NCI-H1105 treated with DMSO at 0.1 percent for 48 hours (cell line): ENCODE measurements at places on chromosomes 13 and 19.

DNA sequence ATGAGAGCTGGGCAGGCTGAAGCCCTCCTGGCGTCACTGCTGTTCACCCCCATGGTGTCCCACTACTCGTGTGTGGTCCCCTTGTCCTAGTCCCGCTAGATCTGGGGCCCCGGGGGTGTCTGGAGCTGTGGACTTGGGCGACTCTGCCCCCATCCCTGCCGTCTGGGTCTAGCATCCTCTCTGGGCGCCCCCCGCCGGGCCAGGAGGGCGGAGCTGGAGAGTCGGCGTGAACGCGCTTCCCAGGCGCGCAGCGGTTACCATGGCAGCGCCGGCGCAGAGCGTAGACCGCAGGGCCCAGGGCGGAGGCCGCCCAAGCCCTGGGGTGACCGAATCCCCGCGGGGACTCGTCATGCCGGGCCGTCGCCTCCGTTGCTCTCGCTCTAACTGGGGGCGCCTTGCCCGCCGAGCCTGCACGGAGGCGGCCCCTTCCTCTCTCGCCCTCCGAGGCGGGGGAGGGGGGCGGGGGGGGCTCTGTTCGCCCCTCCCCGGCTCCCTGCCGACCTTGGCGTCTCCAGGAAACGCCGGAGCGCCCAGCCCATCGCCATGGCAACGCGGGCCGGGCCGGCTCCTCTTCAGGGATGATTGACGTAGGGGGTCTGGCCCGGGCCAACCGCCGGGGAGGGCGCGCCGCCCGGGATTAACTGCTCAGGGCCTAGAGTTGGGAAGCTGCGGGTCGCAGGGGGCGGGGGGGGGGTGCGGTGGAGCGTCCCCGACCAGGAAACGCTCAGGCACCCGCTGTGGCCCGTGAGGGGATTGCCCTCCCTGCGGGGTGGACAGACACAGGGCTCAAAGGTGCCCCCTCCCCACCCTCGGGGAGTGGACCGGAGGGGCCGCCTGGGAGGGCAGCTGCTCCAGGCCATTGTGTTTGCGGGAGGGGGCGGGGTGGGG lies 8.9 kb downstream of the ISYNA1 start:
- DNase-seq: peak; percentile 86

- no peak for DNase-seq
These were observed 44.2 kb downstream of the CEBPG start for GRCh38 chr19:33417751-33418150.

DNA sequence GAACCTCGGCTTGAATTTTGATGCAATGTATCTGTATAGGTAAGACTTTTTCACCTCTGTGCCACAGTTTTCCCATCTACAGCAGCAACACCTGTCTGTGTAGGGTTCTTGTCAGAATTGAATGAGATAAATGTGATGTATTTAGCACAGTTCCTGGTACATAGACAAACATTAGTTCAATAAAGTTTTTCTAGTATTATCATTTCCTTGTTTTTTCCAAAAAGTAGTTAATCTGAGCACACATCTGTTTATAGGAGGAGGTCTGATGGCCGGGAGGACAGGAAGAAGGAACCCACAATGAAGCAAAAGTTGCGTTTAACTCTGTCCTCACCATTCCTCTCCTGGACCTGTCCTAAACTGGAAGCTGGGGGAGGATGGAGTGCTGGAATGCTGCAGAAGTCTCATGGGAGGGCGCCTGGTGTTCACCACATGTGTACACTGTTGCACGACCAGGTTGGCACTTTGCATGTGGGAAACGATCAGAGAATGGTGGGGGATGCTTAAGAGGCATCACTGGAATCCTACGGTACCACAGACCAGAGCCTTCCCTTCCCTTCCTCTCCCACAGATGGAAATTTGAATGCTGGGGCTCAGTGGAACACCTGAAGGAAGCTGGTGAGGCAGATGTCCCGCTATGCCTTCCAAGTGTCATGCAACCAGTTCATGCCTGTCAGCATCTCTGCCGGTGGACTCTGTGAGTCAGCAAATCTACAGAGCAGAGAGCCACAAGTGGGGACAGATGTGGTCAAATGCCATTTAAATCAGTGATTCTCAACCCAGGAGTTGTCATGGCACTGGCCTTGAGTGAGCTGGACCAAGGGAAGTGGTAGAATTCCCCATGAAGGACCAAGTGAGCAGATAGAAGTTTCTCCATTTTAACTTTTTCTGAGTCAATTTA lies 315.6 kb downstream of the DLEU7 start:
- no peak for DNase-seq

DNA sequence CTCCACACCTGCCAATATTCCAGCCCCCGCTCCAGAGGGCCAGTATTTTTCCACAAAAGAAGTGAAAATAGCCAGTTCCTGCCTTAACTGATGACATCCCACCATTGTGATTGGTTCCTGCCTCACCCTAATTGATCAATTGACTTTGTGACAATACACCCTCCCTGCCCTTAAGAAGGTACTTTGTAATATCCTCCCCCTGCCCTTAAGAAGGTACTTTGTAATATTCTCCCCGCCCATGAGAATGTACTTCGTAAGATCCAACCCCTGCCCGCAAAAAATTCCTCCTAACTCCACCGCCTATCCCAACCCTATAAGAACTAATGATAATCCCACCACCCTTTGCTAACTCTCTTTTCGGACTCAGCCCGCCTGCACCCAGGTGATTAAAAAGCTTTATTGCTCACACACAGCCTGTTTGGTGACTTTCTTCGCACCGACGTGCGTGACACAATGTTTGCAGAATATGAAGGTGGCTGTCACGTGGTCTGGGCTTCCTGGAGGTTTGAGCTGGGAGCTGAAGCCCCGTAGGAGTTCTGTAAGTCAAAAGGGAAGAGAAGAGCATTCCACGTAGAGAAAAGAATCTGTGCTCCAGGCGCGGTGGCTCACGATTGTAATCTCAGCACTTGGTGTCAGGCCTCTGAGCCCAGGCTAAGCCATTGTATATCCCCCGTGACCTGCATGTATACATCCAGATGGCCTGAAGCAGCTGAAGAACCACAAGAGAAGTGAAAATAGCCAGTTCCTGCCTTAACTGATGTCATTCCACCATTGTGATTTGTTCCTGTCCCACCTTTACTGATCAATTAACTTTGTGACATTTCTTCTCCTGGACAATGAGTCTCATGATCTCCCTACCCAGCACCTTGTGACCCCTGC lies 6.2 kb upstream of the FUT3 start:
- no peak for DNase-seq

- no peak for DNase-seq
These were observed at the start of gene MAMSTR for GRCh38 chr19:48719263-48720171. Gene MAMSTR, minus strand, starts transcription at chr19:48719725. Its CDS starts 694 bp downstream, at chr19:48719031.

DNA sequence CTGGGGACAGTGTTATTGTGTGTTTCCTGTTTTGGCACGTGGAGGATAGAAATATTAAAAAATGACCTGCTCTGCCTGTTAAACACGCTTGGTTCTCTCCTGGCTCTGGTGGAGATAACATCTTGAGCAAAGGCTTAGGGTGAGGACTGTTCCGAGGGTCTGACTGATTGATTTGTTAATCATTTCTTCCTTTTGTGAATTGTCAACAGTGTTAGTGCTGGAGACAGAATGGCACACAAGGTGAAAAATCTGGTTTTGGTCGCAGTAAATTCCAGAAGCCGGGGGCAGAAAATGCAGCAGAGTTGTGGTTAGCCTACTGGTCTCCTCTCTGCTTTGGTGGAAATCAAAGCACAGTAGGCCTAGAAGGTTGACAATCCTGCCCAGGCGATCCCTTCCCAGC lies 163.6 kb downstream of the FGF9 start:
- DNase-seq: no peak

GRCh38 chr19:38209671-38210457 lies 14.2 kb downstream of the DPF1 start:
- peak; percentile 61 for DNase-seq

DNA sequence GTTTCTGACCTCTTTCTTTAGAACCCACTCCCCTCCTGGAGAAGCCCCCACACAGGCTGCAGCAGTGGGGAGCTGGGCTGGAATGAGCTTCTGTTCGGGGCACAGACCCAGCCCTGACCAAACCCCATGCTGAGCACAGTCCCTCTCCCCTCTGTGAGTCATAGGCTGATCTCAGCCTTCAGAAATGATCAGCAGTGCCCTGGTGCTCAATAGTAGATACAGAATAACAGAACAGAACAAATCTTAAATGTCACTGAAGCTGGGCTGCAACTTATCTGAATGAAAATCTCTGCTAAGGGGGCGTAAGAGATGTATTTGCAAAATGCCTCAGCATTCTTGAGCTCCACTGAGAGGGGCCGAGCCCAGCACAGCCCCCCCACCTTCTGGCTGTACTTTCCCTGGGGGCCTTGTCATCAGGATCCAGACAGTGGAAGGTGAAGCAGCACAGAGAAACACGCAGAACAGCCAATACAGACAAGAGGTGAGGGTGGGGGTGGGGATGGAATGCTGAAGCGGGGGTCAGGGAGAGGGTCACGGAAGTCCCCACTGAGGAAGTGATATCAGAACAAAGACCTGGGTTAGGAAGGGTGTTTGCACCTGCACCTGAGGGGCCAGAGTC lies 9.9 kb downstream of the ZNF665 start:
- DNase-seq: no peak

GRCh38 chr13:90919153-90919552 lies 428.3 kb upstream of the MIR17HG start:
- DNase-seq: no peak

GRCh38 chr13:46057256-46058015 lies 4.9 kb upstream of the ZC3H13 start:
- DNase-seq: no peak

DNA sequence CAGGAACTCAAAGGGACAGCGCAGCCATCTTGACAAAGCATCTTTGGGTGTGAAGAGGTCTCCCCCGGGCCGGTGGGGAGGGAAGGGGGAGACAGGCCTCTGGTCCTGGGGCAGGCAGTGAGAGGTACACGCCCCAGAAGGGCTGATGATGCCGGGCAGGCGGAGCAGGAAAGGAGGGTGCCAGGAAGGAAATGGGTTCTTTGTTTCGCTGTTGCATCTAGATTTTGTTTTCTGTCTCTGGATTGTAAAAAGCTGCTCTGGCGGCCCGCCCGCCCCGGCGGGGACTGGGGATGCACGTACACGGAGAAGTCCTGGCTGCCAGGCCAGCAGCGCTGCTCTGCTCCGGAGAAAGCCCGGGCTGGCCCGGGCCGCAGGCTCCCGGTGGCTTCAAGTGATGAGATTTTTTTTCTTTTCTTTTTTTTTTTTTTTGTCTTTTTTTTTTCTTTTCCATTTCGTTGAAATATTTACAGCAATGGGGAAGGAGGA lies 13.2 kb upstream of the ASF1B start:
- DNase-seq: no peak

- no peak for DNase-seq
These were observed at the start of gene PRR19 for GRCh38 chr19:42301646-42302203. Gene PRR19, plus strand, starts transcription at chr19:42302132. Its CDS starts 7,453 bp downstream, at chr19:42309585.

DNA sequence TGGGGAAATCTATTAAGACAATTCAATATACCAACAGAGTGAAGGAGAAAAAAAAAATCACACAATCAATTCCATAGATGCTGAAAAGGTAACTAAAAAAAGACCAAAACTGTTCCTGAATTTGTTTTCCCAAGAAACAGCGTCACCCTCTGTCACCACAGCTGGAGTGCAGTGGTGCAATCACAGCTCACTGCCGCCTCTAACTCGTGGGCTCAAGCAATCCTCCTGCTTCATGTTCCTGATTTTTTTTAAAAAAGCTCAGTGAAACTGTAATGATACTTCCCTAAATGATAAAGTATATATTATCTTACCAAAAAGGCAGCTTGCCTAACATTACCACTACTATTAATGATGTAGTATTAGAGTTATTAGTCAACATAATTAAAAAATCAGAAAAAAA lies 19.6 kb upstream of the ZFP14 start:
- DNase-seq: no peak

- no peak for DNase-seq
These were observed 4.7 kb downstream of the ALOX5AP start for GRCh38 chr13:30739761-30740642.

- no peak for DNase-seq
These were observed 801.1 kb downstream of the SLITRK5 start for GRCh38 chr13:88472316-88472715.

DNA sequence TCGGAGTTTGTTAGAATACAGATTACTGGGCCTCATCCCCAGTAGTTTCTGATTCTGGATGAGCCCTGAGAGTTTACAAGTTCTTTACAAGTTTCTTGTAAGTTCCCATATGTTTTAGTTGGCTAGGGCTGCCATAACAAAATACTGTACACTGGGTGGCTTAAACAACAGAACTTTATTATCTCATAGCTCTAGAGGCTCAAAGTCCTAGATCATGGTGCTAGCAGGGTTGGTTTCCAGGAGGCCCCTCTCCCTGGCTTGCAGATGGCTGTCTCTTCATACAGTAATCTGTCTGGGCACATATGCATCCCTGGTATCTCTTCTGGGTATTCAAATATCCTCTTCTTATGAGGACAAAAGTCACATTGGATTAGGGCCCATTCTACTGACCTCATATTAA lies 167.2 kb downstream of the KLF5 start:
- no peak for DNase-seq

DNA sequence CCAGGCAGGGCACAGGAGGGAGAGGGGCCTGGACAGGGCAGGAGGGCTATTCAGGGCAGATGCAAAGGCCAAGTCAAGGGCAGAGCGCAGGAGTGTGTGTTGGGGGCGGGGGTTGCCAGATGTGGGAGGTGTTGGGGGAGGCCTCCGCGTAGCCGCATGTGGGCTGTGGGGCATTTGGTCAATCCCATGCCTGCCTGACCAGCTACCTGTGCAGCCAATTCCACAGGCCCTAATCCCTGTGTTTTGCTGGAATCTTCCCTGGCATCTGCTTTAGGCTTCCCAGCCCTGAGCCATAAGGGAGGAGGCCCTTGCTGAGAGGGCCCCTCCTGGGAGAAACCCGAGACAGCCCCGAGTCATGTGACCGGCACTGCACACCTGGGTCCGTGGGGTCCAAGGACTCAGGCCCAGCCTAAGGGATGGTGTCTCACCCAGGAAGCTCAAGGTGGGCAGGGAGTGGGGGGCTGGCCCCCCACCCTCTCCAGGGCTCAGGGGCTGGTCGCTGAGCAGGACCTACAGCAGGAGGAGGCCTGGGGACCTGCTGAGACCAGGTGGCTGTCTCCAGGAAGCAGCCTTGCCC lies 20.3 kb downstream of the RFX1 start:
- DNase-seq: no peak

GRCh38 chr13:95216182-95216581 lies 85.1 kb downstream of the ABCC4 start:
- no peak for DNase-seq

DNA sequence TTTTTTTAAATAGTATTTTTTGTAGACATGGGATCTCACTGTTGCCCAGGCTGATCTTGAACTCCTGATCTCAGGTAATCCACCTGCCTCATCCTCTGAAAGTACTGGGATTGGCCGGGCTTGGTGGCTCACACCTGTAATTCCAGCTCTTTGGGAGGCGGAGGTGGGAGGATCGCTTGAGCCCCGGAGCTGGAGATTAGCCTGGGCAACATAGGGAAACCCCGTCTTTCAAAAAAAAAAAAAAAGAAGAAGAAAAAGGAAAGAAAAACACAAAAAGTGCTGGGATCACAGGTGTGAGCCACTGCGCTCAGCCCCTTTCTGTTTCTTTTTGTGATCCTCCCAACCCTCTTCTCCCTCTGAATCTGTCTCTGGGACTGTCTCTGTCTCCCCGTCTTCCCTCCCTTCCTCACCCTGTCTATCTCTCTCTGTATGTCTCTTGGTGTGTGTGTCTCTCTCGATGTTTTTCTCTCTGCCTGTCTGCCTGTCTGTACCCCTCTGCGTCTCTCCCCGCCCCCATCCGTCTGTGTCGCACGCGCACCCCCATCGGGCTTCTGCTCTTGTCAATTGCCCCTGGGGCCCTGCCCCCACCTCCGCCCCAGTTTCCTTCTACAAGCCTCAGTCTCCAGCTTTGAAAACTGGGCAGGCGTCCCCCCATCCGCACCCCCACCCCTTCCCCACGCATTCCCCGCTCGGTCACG lies 540 bp upstream of the ZFP36 start:
- DNase-seq: no peak

GRCh38 chr19:57527136-57527881 lies at the start of gene ZNF549:
Gene ZNF549, plus strand, starts transcription at chr19:57527356. Its CDS starts 218 bp downstream, at chr19:57527574.
- DNase-seq: peak; percentile 96

GRCh38 chr13:54705738-54706137 lies 1677.1 kb downstream of the OLFM4 start:
- no peak for DNase-seq
